ENCODE measurements at places on chromosomes 13 and 19.

GRCh38 chr13:24271601-24272451 is 37.6 kb upstream of the C1QTNF9 start:
- DNase-seq, result peak; percentile 88

GRCh38 chr13:112762690-112763080 is 72.8 kb downstream of the ATP11A start:
- DNase-seq, result no peak

GRCh38 chr13:78298657-78299056 is 304.7 kb downstream of the POU4F1 start:
- DNase-seq, result no peak

DNA sequence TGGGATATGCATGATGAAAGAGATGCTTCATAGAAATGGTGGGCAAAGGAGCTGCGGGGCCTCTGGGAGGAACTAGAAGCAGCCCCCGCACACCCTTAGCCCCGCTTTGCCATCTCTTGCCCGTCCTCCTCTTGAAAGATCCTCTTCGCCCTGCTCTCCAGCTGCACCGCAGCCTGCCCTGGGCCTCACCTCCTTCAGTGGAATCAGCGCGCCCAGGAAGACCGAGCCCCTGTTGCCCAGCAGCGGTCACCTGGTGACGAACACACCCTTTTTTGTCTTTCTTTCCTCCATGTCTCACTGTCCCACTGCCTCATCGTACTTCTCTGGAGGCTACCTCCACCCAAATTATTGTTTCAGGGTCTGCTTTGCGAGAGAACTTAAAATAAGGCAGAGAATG is 807.6 kb downstream of the UQCRFS1 start:
- no peak for DNase-seq

DNA sequence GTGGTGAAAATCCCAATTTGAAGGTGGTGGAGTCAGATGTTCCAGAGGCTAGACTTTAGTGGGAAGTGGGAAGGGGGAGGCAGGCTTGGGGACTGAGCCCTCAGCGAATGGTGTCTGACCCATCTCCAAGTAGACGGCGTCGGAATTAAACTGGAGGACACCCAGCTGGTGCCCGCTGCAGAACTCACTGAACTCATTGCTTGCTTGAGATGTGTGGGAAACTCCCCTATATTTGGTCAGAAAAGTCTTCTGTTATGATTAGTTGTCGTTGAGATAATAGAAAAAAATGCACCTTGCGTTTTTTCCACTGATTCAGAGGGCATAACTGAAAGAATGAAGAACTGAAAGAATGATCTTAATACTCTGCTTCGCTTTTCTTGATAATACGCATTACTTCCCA is 871 bp upstream of the ZNF583 start:
- DNase-seq, result no peak

GRCh38 chr19:41627966-41628675 is 1.2 kb upstream of the CEACAM4 start:
- DNase-seq, result no peak

DNA sequence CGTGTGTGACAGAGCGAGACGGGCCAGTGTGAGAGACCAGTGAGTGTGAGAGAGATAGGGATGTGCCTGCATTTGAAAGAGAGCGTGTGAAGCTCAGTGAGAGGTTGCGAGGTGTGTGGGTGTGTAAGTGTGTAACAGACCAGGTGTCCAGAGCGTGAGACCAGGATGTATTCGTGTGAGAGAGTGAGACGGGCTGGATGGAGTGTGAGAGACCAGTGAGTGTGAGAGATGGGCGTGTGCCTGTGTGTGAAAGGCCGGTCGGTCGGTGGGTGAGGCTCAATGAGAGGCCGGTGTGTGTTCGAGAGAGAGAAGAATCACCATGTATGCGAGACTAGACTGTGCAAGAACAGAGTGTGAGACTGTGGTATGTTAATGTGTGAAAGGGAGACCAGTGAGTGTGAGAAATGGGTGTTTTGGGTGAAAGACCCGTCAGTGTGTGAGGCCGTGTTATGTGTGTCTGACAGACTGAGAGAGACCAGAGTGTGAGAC is 679 bp downstream of the ZNF471 start:
- DNase-seq, result no peak

DNA sequence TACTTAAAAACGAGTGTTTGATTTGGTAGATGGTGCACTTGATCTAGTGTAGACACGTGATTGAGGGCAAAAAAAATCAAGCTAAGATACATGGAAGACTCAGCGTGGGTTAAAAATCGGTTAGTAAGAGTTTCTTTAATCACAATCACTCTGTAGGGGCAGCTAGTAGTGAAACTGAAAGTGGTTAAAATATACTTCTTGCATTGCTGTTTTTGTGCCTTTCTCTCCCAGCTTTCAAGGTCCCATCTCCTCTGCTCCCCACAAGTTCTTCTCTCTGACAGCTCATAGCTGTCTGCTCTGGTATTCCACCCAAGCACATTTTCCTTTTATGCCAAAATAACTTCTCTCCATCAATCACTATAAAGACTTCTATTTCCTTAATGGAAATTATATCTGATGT is 1089.7 kb downstream of the EFNB2 start:
- no peak for DNase-seq

- peak; percentile 84 for DNase-seq
Measured at GRCh38 chr19:53254411-53255341, at the start of gene ZNF677. Gene ZNF677, minus strand, starts transcription at chr19:53254873. Its CDS starts 3,323 bp downstream, at chr19:53251550.
